Activated naive CD8-positive, alpha-beta T cell treated with anti-CD3 and anti-CD28 coated beads, Interleukin-2, amount 10 ng/mL, durations not matched to agents 7 days and 5 days (primary cell): ENCODE measurements at places on chromosomes 6 and 20. TPM values are rescaled to one million over a fixed set of nuclear protein-coding genes. Genes with fewer than 3 reads are reported as not detected.

Gene ENPP1
- total RNA-seq = 0.23 TPM

Gene PPP1R3D
- 10.8 TPM for total RNA-seq

Gene SNX21
- total RNA-seq = 2.0 TPM

Gene EFCAB8
- total RNA-seq = 0.47 TPM

Gene C20orf96
- total RNA-seq = 9.6 TPM

Gene ULBP1
- 0.91 TPM for total RNA-seq

Gene GABRR1
- total RNA-seq = not detected

Gene SLC22A23
- 1.2 TPM for total RNA-seq

DNA sequence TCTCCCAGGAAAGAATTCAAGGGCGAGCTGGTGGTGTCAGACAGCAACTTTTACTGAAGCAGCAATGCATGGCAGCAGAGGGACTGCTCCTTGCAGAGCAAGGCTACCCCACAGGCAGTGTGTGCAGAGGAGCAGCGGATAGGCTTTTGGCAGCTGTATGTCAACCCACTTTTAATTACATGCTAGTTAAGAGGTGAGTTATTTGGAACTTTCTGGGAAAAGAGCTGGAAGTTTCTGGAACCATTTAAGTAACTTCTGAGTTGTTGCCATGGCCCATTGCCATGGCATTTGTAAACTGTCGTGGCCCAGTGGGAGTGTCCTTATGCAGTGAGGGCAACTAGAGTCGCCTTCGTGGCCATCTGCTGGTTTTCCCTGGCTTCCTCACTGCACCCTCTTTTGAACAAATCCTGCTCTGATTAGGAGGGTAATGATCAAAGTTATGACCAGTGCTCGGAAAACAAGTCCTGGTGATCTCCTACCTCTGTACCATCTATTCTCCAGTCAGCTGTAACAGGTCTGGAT, 34.0 kb downstream of the BPIFB4 start:
- no peaks in the 10 kb centered on the region for H3K4me1 ChIP-seq
- no peak for DNase-seq
- H3K27me3 ChIP-seq = no peaks in the 10 kb centered on the region
- no peak overlapping the region for H3K4me3 ChIP-seq

DNA sequence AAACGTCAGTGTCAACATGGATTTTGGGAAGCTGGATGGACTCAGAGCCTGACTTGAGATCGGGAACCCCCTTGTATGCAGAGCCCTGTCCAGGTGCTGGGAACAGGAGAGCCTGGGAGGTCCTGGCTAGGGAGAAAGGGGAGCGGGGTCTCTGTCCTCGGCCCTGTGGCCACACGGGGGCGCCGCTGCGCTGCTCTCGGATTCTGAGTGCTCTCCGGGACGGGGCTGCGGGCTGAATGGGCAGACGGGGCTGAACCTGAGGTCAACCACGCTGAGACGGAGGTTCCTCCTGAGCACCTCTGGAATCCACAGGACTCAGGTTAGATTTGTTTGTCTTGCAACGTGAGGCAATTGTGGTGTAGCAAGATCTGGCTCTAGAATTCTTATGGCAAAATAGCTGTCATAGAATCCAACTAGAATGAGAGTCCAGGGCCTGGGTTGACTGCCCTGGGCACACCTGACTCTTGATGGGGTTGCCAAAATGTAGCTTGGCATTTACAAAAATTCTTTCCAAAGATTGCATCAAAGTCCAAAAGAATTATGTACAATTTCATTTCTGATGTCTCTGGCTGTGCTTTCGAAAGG, 20.6 kb upstream of the HLA-F start:
- peaks cover 22% of the 10 kb centered on the region for H3K4me1 ChIP-seq
- H3K4me3 ChIP-seq = no peak overlapping the region
- H3K27me3 ChIP-seq = peaks cover 19% of the 10 kb centered on the region
- no peaks in the 10 kb centered on the region for H3K36me3 ChIP-seq
- DNase-seq = peak; percentile 81

- H3K4me3 ChIP-seq = no peak overlapping the region
- no peaks in the 10 kb centered on the region for H3K36me3 ChIP-seq
- H3K27ac ChIP-seq = no peak overlapping the region
- no peaks in the 10 kb centered on the region for H3K4me1 ChIP-seq
- no peak for DNase-seq
- no peaks in the 10 kb centered on the region for H3K27me3 ChIP-seq
Observed at GRCh38 chr20:14829906-14830305, 492.5 kb upstream of the FLRT3 start.

DNA sequence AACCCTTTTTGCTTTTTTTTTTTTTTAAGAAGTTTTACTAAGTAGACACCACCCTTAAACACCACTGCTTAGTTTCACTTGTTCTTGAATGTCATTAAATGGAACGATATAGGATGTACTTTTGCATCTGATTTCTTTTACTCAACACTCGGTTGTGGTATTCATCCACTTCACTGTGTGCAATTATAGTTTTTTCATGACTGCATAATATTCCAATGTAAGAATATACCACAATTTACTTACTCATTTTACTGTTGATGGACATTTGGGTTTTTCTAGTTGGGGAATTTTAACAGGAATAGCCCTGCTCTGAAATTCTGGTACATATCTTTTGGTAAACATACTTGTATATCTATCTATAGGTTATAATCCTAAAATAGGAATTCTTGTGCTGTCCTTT, 29.9 kb downstream of the RTN4IP1 start:
- peaks cover 28% of the 10 kb centered on the region for H3K36me3 ChIP-seq
- DNase-seq = no peak
- no peak overlapping the region for H3K27ac ChIP-seq
- no peaks in the 10 kb centered on the region for H3K4me1 ChIP-seq
- no peak overlapping the region for H3K4me3 ChIP-seq
- H3K27me3 ChIP-seq = no peaks in the 10 kb centered on the region

- H3K4me1 ChIP-seq = peaks cover 9% of the 10 kb centered on the region
- H3K27ac ChIP-seq = peak overlapping the region; percentile 37
- peak overlapping the region; percentile 72 for H3K4me3 ChIP-seq
- no peaks in the 10 kb centered on the region for H3K36me3 ChIP-seq
- peaks cover 25% of the 10 kb centered on the region for H3K27me3 ChIP-seq
- DNase-seq = no peak
Observed at GRCh38 chr6:3355358-3356055, 96.8 kb downstream of the PSMG4 start.

DNA sequence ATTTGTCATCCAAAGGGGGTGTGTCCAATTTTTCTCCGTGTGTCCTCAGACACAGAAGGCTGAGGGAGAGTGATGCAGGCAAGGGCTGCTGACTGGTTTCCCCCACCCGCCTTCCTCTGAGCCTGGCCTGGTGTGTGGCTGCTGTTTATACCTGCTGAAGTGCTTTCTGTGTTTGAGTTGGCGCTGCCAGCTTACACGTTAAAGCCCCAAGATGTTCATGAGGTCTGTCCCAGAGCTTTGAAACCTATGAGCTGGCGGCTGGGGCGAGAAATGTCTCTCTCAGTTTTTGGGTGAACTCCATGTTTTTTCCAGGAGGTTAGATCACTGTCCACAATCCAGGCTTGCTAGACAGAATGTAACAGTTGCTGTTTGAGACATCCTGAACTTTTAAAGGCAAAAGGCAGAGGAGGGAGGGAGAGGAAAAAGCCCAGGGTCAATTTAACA, 69.0 kb upstream of the CCN2 start:
- no peak overlapping the region for H3K4me3 ChIP-seq
- no peak overlapping the region for H3K27ac ChIP-seq
- DNase-seq = no peak
- H3K4me1 ChIP-seq = no peaks in the 10 kb centered on the region

GRCh38 chr6:35297601-35298481, at the start of gene DEF6:
Gene DEF6 (plus strand): TSS chr6:35297818. CDS start chr6:35297857, 39 bp downstream.
- H3K27me3 ChIP-seq = no peaks in the 10 kb centered on the region
- peak within 1 kb of the TSS; percentile 94 for H3K27ac ChIP-seq
- DNase-seq = peak; percentile 88
- peaks cover 21% of the 10 kb centered on the region for H3K36me3 ChIP-seq
- H3K4me1 ChIP-seq = peaks cover 45% of the 10 kb centered on the region

DNA sequence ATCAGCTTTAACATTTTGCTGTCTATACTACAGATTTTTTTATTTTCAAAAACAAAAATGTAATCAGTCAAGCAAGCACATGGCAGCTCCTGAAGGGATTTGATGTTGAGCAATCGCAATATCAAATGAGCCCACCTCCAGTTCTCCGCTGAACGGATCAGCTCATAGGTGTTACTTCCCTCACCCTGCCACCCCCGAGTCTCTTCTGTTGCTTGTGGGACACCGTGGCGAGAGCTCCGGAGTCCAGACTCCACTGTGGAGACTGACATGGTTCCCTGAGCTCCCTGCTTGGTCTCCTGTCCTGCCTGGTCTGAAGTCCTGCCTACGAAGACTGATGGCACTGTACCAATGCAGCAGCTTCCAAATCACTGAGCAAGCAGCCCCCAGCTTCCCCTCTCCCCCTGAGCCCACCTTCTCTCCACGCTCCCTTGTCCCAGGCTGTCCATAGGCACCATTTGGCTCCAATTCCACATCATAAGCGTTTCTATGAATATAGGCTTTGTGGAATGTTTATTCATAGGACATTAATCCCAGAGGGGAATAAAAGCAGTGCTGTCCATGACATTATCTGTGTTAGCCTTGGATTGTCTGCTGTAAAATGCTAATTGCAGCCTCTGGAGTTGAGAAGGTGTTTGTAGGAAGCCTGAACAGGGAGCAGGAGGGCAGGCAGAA, 162.2 kb downstream of the LY86 start:
- H3K4me3 ChIP-seq = no peak overlapping the region
- H3K27me3 ChIP-seq = peaks cover 11% of the 10 kb centered on the region
- no peaks in the 10 kb centered on the region for H3K36me3 ChIP-seq
- H3K4me1 ChIP-seq = peaks cover 14% of the 10 kb centered on the region

DNA sequence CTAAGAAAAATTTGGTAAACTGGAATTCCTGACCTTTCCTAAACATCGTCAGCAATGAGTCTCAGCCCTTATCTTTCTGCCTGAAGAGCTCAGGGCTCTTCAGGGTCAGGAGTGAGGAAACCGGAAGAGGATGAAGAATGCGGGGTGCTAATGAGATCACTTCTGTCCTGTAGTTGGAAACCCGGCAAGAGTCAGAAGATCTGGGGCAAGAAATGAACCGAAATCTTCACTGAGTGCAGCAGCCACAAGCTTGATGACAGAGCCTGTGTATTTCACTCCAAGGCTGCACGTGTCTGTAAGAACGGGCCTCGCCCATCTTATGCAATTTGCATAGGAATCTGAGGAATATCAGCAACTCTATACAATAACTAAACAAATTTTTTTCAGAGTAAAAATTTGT, 60.4 kb upstream of the QKI start:
- H3K4me3 ChIP-seq = no peak overlapping the region
- no peaks in the 10 kb centered on the region for H3K4me1 ChIP-seq
- DNase-seq = no peak
- no peak overlapping the region for H3K27ac ChIP-seq
- no peaks in the 10 kb centered on the region for H3K27me3 ChIP-seq

- H3K4me1 ChIP-seq = no peaks in the 10 kb centered on the region
- no peaks in the 10 kb centered on the region for H3K27me3 ChIP-seq
- DNase-seq = no peak
- H3K4me3 ChIP-seq = no peak overlapping the region
Observed at GRCh38 chr6:130893277-130893676, 66.1 kb downstream of the SMLR1 start.

GRCh38 chr20:7828437-7828836, 111.8 kb downstream of the HAO1 start:
- no peaks in the 10 kb centered on the region for H3K27me3 ChIP-seq
- DNase-seq = no peak
- no peaks in the 10 kb centered on the region for H3K4me1 ChIP-seq
- no peaks in the 10 kb centered on the region for H3K36me3 ChIP-seq
- H3K27ac ChIP-seq = no peak overlapping the region

DNA sequence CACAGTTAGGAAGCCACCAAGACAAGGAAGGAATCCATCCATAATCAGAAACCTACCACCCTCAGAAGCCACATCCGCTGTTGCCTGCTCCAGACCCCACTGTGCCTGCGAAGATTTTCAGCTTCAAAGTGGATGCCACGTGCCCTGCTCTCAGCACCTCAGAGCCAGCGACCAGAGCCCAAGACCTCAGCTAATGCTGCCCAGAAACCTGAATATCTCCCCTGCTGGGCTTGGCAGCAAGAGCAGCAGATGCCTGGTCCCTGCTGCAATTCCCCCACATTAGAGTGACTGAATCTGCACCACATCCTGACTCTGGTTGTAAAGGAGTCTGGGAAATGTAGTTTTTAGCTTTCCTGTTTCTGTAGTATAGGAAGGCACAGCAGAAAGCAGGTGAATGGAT, 10.7 kb upstream of the ULBP3 start:
- no peak overlapping the region for H3K27ac ChIP-seq
- H3K27me3 ChIP-seq = peaks cover 39% of the 10 kb centered on the region
- H3K36me3 ChIP-seq = peaks cover 2% of the 10 kb centered on the region
- peaks cover 26% of the 10 kb centered on the region for H3K4me1 ChIP-seq
- peak; percentile 54 for DNase-seq

DNA sequence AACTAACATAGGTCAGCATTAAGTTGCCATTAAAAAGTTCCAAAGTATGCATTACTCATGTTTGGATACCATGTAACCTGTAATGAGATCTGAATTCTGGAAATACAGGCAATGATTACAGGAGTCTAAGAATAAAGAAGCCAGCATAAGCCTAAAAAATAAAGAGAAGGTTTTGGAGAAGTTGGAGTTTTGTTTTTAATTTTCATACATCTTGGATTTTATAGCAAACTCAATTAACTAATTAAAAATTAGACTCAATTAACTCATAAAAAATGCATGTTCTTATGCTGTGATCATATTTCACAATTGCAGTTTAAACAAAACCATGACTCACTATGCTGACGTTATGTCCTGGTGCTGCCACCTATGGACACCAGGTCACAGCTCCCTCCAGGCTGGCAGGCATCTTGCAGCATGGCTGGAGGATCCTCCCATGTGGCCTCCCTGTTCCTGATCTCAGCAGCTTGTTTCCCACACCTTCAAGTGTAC, 648.8 kb upstream of the AGPAT4 start:
- DNase-seq = peak; percentile 28
- H3K27me3 ChIP-seq = no peaks in the 10 kb centered on the region

- no peak for DNase-seq
- no peaks in the 10 kb centered on the region for H3K27me3 ChIP-seq
- H3K4me1 ChIP-seq = no peaks in the 10 kb centered on the region
- H3K36me3 ChIP-seq = no peaks in the 10 kb centered on the region
- H3K27ac ChIP-seq = no peak overlapping the region
- no peak overlapping the region for H3K4me3 ChIP-seq
Observed at GRCh38 chr6:75166773-75167172, 39.1 kb downstream of the COL12A1 start.
